Activated CD8-positive, alpha-beta T cell treated with anti-CD3 and anti-CD28 coated beads for 36 hours (primary cell): ENCODE measurements at places on chromosomes 3 and 15. TPM values are rescaled to one million over a fixed set of nuclear protein-coding genes. Genes with fewer than 3 reads are reported as not detected.
A peak's percentile ranks its signal among the peaks of the same experiment; 100 is the strongest.

- H3K27ac ChIP-seq: no peak overlapping the region
- H3K4me1 ChIP-seq: no peaks in the 10 kb centered on the region
- DNase-seq: no peak
Measured at GRCh38 chr3:124316034-124316287, 324.0 kb upstream of the ROPN1 start.

GRCh38 chr3:71389191-71389590 lies 194.3 kb downstream of the FOXP1 start:
- peaks cover 11% of the 10 kb centered on the region for H3K36me3 ChIP-seq
- no peak for DNase-seq
- no peaks in the 10 kb centered on the region for H3K27me3 ChIP-seq
- peak overlapping the region; percentile 53 for H3K4me3 ChIP-seq
- H3K27ac ChIP-seq: peak overlapping the region; percentile 89

DNA sequence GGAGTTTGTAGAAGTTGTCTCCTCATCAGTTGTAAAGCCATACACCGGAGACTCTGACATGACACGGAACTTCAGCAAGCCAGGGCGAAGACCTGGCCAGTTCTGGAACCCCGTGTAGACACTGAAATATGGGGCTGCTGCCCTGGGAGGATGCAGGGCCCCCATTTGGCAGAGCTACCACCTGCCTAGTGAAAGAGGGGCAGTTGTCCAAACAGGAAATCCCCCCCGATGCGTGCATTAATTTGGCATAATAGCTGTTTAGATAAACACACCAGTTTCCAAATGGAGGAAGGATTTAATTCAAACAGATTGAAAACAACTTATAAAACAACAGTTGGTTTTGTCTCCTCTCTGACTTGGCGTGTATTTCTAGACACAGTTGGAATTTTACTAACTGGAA lies 357.2 kb downstream of the GABRG3 start:
- H3K36me3 ChIP-seq: no peaks in the 10 kb centered on the region
- H3K27me3 ChIP-seq: no peaks in the 10 kb centered on the region
- no peak for DNase-seq
- H3K4me3 ChIP-seq: no peak overlapping the region
- no peak overlapping the region for H3K27ac ChIP-seq

GRCh38 chr15:85407421-85408269 lies 27.2 kb downstream of the AKAP13 start:
- H3K36me3 ChIP-seq: peaks cover 6% of the 10 kb centered on the region
- no peaks in the 10 kb centered on the region for H3K27me3 ChIP-seq
- peak; percentile 39 for DNase-seq

GRCh38 chr3:110530902-110531301 lies 540.7 kb upstream of the NECTIN3 start:
- no peaks in the 10 kb centered on the region for H3K36me3 ChIP-seq
- no peaks in the 10 kb centered on the region for H3K4me1 ChIP-seq
- no peak for DNase-seq
- no peak overlapping the region for H3K4me3 ChIP-seq
- no peak overlapping the region for H3K27ac ChIP-seq
- H3K27me3 ChIP-seq: peaks cover 3% of the 10 kb centered on the region

GRCh38 chr3:192133271-192133670 lies 594.1 kb downstream of the FGF12 start:
- no peaks in the 10 kb centered on the region for H3K36me3 ChIP-seq
- no peak overlapping the region for H3K27ac ChIP-seq
- H3K4me3 ChIP-seq: no peak overlapping the region
- no peaks in the 10 kb centered on the region for H3K4me1 ChIP-seq
- no peaks in the 10 kb centered on the region for H3K27me3 ChIP-seq

DNA sequence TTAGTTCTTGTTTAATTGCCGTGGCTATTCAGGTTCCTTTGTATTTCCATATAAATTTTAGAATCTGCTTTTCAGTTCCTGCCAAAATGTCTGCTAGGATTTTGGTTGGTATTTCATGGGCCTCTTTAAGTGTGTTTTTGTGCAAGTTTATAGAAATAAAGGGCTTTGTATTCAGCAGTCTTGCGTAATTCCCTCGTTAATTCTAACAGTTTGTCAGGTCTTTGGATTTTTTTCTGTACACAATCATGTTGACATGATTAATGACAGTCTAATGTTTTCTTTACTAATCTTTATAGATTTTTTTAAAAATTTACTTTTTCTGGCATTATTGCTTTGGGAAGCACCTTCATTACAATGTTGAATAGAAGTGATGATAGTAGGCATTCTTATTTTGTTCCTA lies 120.9 kb downstream of the NEK11 start:
- H3K4me1 ChIP-seq: no peaks in the 10 kb centered on the region
- no peaks in the 10 kb centered on the region for H3K36me3 ChIP-seq
- no peak overlapping the region for H3K4me3 ChIP-seq
- H3K27me3 ChIP-seq: no peaks in the 10 kb centered on the region
- no peak overlapping the region for H3K27ac ChIP-seq

- H3K27me3 ChIP-seq: peaks cover 13% of the 10 kb centered on the region
- H3K27ac ChIP-seq: no peak overlapping the region
- DNase-seq: no peak
- H3K4me1 ChIP-seq: no peaks in the 10 kb centered on the region
Measured at GRCh38 chr15:48828906-48829305, 18.0 kb upstream of the CEP152 start.

GRCh38 chr3:18393906-18394305 lies 31.2 kb downstream of the SATB1 start:
- no peaks in the 10 kb centered on the region for H3K27me3 ChIP-seq
- DNase-seq: no peak
- peaks cover 86% of the 10 kb centered on the region for H3K4me1 ChIP-seq

GRCh38 chr3:129934234-129935123 lies 40.0 kb upstream of the TRH start:
- H3K27ac ChIP-seq: no peak overlapping the region
- no peak overlapping the region for H3K4me3 ChIP-seq
- no peaks in the 10 kb centered on the region for H3K27me3 ChIP-seq
- DNase-seq: peak; percentile 48

DNA sequence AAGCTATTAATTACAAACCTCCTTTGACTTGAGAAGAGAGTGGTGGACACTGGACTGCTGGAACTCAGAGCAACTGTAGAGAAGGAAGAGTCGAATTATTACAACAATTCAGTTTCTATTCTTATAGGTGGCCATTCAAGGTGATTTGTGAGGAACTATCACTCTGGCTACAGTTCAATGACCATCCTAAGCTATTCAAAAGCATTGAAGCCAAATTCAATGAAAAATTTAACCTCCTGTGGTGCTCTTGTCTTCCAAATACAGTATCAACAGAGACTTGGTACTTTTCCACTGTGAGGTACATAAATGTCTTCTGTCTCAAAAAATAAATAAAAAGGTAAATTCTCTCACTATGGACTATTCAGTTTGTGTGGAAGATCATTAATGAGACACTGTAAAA lies 513.3 kb upstream of the SEMA6D start:
- H3K4me3 ChIP-seq: no peak overlapping the region
- no peak for DNase-seq
- no peaks in the 10 kb centered on the region for H3K36me3 ChIP-seq
- no peak overlapping the region for H3K27ac ChIP-seq
- no peaks in the 10 kb centered on the region for H3K4me1 ChIP-seq

GRCh38 chr3:122067588-122068240 lies 12.6 kb downstream of the CD86 start:
- DNase-seq: no peak
- no peaks in the 10 kb centered on the region for H3K4me1 ChIP-seq
- no peaks in the 10 kb centered on the region for H3K36me3 ChIP-seq

The ACKR2 gene
- 1.2 TPM for total RNA-seq

The ICE2 gene
- total RNA-seq: 74.5 TPM

The ZBBX gene
- total RNA-seq: not detected

The LARP6 gene
- total RNA-seq: 0.36 TPM

The GP5 gene
- total RNA-seq: 0.83 TPM

The USF3 gene
- total RNA-seq: 11.9 TPM

The RNU5B-1 gene
- not detected for total RNA-seq

The CHRD gene
- total RNA-seq: not detected
